ENCODE measurements at places on chromosomes 5 and 9.

- DNase-seq = no peak
Measured at GRCh38 chr5:115098041-115098702, 71.5 kb downstream of the TRIM36 start.

DNA sequence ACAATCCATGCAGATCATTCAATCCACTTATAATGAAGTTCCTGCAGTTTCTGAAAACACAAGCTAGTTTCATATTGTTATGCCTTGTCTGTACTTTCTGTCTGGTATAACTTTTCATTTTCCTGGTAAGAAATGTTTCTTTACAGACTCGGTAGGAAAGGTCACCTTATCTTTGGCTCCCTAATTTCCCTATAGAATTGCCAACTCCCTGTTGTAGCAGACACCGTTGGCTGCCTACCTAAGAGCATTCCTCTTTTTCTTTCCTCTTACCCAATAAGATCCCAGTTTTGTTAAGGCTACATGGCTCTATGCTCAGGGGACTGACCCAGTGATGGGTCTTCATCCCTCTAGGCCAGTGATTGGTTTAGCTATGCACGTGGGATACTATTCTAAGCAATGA is 6.2 kb upstream of the ARHGEF37 start:
- no peak for DNase-seq

GRCh38 chr9:121220996-121221663 is 19.5 kb upstream of the RAB14 start:
- DNase-seq = no peak

DNA sequence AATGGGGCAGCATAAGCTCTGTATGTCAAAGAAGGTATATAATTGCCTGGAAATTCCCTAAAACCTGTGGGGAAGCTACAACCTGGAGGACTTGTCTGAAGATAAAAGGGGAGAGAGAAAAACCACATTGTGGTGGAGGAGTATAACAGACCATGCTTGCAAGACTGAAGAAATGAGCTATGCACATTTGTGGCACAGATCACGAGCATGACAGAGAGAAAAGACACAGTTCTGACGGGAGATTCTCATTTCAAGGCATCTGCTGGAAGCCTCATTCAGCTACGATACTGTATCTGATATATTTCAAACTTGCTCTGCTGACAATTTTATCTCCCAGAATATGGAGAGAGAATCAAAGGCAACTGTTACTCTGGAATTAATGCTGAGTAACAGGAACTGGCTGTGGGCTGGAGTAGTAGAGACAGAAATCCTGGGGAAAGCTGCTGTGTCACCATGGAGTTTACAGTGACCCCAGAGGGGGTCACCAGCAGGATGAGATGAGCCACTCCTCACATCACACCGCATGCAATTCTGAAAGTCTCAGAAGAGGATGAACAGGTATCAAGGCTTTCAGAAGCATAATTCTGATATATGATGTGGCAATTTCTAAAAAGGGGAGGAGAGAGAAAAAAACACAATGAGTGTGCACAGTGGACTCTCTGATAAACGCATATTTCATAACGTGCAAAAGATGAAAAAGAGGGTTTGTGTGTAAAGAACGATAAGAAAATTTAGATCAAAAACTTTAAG is 528.8 kb downstream of the IRX1 start:
- no peak for DNase-seq

DNA sequence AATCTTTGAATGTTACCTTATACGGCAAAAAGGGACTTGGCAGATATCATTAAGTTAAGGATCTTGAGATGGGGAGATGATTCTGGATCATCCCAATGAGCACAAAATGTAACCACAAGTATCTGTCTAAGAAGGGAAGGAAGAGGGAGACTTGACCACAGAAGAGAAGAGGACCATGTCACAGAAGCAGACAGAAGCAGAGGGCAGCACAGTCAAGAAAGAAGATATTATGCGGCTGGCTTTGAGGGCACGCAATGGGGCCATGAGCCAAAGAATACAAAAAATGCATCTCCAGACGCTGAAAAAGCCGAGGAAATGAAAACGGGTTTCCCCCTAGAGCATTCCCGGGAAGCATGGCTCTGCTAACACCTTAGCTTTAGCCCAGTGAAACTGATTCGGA is 225.3 kb downstream of the NR2F1-AS1 start:
- no peak for DNase-seq

GRCh38 chr5:35855187-35855586 is 1.5 kb upstream of the IL7R start:
- no peak for DNase-seq

DNA sequence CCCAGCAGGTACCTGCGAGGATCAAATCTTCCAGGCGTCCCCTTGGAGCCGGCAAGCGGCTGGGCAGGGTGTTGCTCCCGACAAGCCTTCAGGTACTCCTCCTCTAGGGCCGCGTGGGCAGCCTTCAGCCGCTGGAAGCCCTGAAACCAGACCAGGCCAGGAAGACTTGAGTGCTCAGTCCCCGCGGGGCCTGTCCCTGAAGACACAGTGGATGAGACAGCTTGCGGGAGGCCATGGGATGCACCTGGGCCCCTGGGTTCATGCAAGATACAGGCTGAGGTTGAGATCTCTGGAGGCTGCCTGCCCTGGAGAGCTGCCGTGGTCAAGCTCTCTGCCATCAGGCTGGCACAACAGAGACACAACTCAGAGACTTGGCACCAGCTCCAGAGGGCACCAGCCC is 25.4 kb downstream of the AKNA start:
- no peak for DNase-seq

DNA sequence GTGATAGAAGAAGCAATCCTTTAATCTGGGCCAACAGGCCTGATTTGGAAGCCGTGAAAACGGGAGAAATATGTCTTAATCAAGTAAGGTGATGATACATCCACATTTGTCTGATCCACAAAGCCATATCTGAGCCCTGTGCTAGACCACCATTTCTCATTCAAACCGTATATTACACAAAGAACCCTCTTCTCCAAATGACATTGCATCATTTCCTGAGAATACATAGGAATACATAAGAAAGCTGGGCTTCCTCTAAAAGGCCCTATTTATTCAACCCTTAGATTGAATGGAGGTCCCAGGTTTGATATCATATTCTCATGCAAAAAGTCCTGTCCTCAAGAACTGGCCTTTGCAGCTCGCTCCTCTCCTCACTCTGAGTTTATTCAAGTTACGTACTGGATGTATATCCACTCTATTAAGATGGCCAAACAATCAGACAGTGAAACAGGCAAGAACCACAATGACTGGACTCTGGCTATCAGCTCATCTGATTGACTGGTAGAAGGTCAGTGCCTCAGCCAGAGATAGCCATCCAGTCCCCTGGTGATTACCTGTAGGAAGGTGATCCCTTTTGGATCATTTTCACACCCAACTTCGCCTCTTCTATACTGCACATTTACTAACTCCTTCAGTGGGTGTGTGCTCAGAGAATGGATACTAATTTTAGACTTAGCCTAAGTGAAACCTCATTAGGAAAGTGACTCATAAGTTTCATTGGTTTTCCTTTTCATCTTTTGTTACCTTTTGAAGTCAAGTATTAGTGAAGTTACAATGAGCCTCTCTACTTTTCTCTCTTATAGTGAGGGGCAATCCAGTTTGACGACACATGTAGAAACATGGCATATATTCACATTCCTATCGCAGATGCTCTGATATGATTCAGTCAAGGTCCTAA is 167.6 kb upstream of the WWC1 start:
- DNase-seq = no peak

Measured in T-helper 2 cell (primary cell).